ENCODE measurements at places on chromosomes 2 and 18.

DNA sequence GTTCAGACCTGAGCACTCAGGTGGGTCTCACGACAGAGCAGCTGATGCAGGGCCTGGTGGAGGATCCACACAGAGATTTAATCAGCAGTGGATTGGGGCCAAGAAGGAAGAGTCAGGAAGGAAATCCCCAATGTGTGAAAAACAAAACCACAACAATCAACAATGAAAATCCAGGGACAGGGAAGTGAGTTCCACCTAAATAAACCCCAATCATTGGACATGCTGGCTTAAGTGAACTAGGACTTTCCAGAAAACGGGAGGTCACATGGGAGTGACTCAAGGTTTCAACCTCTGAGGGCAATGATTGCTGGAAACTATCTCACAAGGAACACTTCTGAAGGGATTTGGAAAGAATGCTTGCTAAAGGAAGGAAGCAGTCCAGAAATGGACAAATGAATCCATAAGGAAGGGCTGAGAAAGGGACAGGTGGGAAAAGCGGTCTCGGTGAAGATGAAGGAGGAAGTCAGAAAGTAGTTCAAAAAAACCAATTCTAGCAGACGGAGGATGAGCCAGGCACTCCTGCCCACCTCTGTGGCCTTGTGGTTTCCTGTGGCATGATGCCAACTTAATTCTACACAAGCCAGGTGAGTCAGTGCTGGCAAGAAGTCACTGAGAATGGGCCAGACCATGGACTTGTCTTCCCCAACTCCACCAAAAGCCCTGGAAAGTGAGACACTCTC, 15.4 kb upstream of the XDH start:
- DNase-seq, result peak; percentile 61

DNA sequence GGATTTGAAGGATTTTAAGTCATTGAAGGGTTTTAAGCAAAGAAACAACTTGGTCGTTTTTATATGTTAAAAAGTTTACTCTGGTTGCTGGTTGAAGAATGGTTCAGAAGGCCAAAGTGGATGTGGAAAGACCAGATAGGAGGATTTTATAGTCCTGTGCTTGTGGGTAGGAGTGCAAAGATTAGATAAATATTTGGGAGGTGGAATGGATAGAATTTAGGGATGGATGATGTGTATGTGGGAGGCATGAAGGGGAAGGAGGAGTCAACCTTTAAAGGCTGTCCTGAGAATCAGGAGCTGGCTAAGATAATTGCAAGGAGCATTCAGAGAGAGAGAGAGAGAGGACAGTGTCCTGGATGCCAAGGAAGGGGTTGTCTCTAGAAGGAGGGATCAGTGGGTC, 190.1 kb upstream of the SPRED2 start:
- DNase-seq, result no peak

DNA sequence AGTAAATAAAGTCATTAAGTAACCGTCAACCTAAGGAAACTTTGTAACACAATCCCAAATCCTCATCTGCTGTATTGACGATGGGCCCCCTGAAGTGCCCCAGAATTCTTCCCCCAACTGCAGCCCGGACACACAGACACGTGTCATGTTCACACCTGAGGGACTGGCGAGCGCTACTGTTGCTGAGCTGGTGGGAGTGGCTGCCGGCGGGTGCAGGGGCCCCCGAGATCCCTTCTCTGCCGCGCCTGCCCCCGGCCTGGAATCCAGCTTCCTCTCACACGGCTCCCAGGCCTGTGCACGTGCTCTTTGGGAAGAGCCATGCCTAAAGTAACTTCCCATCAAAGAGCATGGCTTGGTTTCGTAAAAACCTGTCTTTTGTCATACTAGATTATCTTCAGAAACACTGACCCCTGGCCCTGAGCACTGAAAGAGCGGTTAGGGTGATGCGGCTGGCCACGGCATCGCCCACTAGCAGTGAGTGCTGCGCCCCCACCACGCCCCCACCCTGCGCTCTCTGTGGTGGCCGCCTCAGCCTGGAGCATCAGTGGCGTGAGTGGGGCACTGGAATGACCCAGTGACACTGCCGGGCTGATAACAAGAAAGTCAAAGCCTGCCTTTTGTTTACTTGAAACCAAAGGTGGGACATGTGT, 56.0 kb downstream of the ADI1 start:
- no peak for DNase-seq

GRCh38 chr2:158969715-158970240, 1.3 kb downstream of the TANC1 start:
- DNase-seq, result peak; percentile 10

- DNase-seq, result no peak
Observed at GRCh38 chr2:201781557-201782051, 871 bp upstream of the ALS2 start.

Measured in DND-41 (cell line).